ENCODE measurements at places on chromosomes 2 and 18.

- no peak for DNase-seq
These were observed 20.2 kb downstream of the PSTPIP2 start for GRCh38 chr18:46051731-46052461.

- DNase-seq: peak; percentile 57
These were observed 722 bp downstream of the MAP4K4 start for GRCh38 chr2:101698014-101698843.

- DNase-seq: peak; percentile 28
These were observed 433.3 kb downstream of the NBAS start for GRCh38 chr2:15127876-15128275.

DNA sequence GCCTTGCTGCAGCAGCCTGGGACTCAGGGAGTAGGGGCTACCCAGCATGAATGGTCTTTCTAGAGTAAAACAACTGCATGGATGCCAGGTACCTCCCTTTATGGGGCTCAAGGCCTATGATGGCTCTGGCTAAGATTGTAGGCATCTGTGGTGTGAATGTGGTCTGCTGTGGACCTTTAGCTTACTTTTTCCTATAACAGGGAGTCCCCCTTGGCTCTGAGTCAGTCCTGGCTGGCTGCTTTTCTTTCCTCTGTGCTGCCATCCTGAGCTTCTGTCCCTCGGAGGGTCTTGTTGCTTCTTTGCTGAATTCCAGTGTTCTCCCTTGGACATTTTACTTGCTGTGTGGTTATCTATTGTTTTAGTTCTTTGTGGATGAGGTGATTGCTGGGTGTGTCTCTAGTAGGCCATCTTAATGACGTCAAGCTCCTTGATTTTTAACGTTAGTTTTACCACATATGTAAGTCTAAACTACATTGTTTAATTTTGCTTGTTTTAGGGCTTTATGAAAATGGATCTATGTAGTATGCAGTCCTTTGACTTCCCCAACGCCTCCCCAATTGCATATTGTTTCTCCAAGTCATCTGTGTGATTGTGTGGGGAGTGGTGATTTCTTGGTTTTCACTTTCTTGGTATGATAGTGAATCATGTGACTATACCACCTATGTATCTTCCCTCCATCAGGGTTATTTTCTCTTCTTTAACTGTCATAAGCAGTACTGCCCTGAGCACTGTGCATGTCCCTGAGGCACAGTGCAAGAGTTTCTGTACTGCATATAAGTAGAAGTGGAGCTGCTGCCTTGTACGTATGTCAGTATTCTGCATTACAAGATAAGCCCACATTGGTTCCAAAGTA lies 92.4 kb downstream of the NCK2 start:
- no peak for DNase-seq
